GM20000 (cell line): ENCODE measurements at places on chromosomes 11 and 22.

GRCh38 chr11:71433648-71434450 lies 14.3 kb downstream of the DHCR7 start:
- DNase-seq, result no peak

DNA sequence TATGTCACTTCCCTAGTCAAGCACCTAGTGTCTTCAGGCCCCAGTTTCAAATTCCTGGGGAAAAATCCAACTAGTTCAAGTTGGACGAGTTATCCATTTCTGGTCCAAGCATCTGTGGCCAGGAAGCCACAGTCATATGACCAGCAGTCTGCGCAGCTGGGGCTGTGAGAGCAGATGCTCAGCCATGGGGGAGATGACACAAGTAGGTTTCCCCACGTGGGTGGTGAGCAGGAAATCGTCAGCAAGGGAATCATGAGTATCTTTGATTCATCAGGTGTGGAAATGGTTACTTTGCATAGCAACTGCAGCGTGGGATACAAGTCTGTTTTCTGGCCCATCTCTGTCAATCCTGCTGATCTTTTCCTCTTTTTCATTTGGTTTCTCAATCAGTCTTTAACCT lies 185.3 kb downstream of the C11orf91 start:
- peak; percentile 31 for DNase-seq

DNA sequence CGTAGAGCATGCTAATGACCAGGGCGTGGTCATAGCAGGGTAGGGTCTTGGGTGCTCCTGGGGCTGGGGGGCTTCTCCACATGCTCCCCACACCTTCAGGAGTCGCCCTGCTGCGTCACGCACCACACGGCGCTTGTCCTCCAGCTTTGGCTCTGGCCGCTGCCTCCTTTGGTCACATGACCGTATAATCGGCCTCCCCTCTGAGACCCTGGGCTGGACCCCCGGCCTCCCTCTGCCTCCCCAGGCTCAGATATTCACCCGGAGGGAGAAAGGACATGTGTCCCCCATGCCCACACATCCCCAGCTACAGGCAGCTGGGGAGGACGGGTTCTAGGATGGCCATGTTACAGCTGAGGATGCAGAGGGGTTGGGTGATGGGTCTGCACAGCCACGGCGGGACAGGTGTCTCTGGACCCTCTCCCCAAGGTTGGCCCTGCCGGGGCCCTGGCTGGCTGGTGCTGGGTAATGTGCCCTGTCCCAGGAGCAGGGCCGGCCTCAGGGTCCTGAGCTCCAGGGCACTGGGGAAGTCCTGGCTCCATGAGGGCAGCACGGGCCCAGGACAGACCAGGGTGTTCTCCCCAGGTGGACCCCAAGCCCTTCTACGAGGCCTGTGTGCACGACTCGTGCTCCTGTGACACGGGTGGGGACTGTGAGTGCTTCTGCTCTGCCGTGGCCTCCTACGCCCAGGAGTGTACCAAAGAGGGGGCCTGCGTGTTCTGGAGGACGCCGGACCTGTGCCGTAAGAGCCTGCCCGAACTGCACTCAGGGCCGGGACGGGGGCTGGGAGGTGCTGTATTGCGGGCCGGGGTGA lies 14.5 kb downstream of the MUC2 start:
- DNase-seq, result no peak

DNA sequence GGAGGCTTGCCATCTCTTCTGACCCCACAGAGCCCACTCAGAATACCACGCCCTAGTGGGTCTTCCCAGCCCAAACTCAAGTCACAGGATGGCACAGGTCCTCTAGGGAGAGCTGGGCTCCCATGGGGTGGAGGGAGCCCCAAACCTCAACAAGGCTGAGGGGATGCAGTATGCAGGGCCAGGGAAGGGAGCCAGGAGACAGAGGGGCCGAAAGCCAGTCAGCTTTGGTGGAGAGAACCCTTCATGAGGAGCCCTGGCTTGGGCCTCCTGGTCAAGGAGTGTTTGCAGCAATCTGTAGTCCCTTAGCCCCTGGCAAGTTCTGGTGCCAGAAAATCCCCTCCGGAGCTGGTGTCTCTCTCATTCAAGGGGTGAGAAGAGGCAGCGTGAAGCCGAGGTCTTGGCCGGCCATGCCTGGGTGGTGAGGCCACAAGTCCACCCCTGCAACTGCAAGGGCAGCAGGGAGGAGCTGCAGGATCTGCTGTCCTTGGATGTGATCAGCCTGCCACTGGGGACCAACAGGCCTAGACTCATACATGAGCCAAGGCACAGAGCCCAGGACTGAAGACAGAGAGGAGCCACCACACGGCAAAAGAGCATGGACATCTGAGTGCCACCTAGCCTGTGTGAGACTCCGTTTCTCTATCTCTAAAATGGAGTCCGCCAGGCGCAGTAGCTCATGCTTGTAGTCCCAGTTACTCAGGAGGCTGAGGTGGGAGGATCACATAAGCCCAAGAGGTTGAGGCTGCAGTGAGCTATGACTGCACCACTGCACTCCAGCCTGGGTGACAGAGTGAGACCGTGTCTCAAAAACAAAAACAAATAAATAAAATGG lies 24.1 kb downstream of the NEAT1 start:
- DNase-seq, result no peak

DNA sequence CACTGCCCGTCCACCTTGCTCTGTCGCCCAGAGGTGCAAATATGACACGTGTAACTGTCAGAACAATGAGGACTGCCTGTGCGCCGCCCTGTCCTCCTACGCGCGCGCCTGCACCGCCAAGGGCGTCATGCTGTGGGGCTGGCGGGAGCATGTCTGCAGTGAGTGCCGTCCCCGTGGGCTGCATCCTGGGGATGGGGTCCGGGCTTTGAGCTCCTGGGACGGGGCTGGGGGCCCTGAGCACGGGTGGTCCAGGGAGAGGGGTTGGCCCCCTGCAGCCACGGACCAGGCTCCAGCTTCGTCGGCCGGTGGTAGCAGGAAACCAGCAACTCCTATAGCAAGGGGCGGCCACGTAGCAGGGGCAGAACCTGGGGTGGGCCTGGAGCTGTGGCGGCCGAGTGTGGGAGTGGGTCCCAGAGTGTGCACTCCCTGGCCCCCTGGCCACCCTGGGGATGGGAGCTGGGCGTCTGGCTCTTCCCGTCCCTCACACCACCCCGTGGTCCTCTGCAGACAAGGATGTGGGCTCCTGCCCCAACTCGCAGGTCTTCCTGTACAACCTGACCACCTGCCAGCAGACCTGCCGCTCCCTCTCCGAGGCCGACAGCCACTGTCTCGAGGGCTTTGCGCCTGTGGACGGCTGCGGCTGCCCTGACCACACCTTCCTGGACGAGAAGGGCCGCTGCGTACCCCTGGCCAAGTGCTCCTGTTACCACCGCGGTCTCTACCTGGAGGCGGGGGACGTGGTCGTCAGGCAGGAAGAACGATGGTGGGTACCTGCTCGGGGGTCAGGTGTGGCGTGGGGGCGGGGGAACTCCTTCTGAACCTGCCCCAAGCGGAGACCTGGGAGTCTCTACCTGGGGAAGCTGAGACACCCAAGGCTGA lies 10.1 kb downstream of the MUC2 start:
- no peak for DNase-seq

GRCh38 chr22:37768273-37768672 lies 39.5 kb upstream of the GCAT start:
- no peak for DNase-seq

DNA sequence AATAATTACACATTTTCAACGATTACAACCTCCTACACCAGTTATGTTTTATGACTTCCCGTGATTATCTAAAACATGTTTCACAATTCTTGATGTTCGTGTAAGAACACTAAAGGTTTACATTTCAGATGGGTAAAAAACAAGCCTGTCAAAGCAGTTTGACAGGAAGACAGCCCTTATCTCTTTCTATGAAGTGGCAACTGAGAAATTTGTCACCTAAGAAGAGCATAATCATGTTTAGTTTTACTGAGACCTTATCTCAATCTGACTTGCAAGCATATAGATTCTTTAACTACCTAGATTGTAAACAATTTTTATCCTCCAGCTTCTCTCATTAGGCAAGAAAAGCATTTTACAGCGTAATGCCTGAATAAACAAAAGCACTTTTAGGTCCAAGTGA lies 218.4 kb upstream of the ZBED5 start:
- no peak for DNase-seq

DNA sequence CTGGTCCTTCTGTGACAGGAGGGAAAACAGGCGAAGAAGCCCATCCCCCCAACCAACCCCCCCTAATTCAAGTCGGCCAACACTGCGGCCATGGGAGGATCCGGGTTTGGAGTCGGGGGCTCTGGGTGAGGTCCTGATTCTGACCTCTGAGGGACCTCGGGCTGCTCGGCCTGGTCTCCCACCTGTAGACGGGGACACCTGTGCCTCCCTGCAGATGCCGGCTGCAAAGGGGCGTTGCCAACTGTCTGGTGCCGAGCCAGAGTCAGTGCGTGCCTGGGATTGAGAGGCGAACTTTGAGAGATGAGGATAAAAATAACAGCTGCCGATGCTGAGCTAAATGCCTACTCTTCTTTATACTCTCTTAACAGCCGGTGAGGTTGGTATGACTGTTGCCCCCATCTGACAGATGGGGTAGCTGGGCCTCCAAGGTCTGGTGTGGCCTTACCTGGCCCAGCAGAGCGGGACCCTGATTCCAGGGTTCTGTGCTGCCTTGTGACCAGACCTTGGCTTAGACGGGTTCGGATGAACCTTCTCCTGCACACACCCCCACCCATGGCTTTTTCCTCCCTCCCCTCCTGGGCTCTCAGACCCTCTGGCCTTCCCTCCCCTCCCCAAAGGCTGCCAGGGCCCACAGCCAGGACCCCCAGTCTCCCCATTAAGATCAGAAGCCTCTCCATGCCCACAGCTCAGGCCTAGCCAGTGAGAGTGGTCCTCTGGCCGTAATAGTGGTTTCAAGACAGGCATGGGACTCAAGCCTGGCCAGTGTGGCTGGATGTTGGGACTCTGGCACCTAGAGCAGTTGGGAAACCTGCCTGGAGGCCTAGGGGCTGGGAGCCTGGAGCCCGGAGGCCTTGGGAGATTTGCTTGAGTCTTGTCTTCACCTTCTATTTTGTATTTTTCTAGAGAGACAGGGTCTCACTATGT lies 41.7 kb downstream of the KCNJ4 start:
- no peak for DNase-seq

DNA sequence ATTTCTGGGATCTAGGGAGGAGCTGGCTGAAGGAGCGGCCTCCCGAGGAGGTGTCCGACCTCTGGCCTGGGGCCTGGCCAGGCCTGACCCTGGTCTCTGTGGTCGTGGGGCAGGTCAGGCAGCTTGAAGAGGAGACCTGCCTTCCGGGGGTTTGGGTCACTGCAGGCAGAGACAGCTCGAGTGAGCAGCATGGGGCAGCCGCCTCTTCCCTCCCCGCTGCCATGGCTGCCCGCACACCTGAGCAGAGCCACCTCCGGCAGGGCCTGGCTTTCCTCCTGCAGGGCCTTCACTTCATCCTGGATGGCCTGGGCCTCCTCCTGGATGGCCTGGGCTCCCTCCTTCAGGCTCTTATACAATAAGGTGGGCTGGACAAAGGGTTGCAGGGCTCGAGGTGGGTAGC lies 8.0 kb upstream of the NAALADL1 start:
- no peak for DNase-seq

DNA sequence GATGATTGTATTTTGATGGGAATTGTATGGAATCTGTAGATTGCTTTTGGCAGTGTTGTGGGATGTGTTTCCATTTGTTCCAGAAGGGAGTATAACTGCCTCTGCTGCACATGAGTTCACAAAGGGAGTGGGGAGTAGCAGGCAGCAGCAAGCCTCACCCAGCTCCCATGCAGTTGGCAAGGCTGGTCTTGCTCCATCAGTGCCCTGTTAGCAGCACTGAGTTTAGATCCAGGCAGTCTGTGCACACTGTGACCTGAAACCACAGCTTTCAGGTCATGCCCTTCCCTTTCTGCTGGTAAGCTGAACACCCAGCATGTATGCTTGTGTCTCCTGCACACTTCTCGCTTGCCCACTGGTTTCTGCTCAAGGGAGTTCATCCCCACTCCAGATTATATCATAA lies 3.7 kb upstream of the NUCB2 start:
- DNase-seq, result no peak

- no peak for DNase-seq
Measured at GRCh38 chr11:126149759-126150625, 61.5 kb downstream of the RPUSD4 start.

- DNase-seq, result no peak
Measured at GRCh38 chr11:110908401-110909105, 196.3 kb upstream of the ARHGAP20 start.

- DNase-seq, result no peak
Measured at GRCh38 chr11:117677729-117678310, 119.2 kb downstream of the DSCAML1 start.

DNA sequence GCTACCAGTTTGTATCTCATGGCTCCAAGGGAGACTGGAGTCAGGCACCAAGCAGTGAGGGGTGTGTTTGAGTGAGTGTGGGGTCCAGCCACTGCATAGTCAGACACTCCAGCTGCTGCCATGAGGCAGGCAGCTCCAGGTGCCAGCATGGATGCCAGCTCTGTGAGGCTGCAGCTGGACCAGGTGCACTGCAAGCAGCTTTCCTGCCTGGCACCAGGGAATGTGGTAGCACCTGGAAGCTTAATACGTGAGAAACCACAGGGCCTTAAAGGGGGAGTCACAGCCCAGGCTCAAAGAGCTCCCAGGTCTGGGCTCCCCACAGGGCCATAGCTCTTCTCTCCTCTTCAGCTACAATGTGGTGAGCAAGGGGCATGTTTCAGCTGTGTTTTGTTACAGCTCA lies 817.8 kb upstream of the LUZP2 start:
- no peak for DNase-seq

- DNase-seq, result peak; percentile 57
Measured at GRCh38 chr11:7473717-7474116, 11.6 kb upstream of the OLFML1 start.

DNA sequence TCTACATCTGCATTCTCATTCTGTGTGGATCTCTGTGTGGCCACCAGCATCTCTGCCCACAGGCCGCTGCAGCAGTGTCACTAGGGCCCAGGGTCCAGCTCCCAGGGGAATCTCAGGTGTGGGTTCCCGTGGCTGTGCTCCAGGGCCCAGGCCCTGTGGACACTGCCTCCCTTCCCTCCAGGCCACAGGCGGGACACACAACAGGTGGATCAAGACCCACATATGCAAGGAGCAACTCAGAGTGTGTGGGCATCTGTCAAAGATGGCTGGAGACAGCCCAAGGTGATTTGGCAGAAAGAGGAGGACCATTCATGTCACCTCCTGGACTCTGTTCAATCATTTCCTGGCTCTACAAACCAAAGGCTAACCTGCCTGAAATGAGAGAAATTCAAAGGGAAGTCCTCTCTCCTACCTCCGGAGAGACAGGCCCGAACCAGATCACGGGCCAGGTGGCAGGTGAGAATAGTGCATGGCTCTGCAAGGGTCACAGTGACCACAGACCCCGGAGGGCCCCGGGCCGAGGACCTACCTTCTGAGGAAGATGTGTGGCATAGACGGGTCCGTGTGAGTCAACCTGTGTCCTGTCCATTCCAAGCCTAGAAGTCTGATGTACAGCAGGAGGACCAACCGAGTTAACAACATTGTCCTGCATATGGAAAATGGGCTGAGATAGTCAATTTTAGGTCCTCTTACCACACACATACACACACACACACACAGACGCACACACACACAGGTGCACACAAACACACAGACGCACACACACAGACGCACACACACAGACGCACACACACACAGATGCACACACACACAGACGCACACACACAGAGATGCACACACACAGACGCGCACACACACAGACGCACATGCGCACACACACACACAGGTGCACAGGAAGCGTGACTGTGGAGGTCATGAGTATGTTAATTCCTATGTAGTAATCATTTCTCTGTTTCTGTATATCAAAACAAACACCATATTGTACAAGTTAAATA lies 1068.5 kb downstream of the BRD1 start:
- DNase-seq, result no peak

GRCh38 chr11:125505492-125506080 lies 9.5 kb upstream of the FEZ1 start:
- no peak for DNase-seq

- DNase-seq, result no peak
Measured at GRCh38 chr22:35315141-35315854, 15.6 kb downstream of the TOM1 start.

GRCh38 chr11:12731841-12732336 lies 57.7 kb downstream of the TEAD1 start:
- no peak for DNase-seq
